A673 (cell line): ENCODE measurements at places on chromosomes 5 and 9. TPM values are rescaled to one million over a fixed set of nuclear protein-coding genes. Genes with fewer than 3 reads are reported as not detected.
A peak's percentile ranks its signal among the peaks of the same experiment; 100 is the strongest.

DNA sequence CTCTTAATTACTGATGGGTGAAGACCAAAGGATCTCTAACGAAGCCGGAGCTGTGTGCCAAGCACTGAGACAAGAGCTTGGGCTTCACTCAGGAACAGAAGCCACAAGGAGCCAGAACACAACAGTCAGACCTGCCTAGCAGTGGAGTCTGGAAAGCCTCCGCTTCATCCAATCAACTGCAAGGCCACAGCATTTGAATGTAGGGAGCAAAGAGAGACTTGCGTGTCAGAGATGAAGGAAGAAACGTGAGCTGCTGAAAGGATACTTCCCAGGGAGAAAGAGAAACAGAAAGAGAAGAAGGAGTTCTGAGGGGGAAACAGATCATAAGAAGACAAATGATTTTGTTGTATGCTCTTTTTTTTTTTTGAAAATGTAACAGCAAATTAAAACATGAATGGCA, 43.5 kb downstream of the DDX31 start:
- DNase-seq, result no peak
- no peak overlapping the region for H3K27ac ChIP-seq
- H3K36me3 ChIP-seq, result peaks cover 31% of the 10 kb centered on the region
- no peak overlapping the region for H3K4me3 ChIP-seq
- no peaks in the 10 kb centered on the region for H3K27me3 ChIP-seq

NDST1 gene
- total RNA-seq, result 44.0 and 46.7 TPM in 2 replicates

GRCh38 chr5:158953929-158954534, 145.7 kb downstream of the EBF1 start:
- peaks cover 7% of the 10 kb centered on the region for H3K4me1 ChIP-seq
- no peak overlapping the region for H3K27ac ChIP-seq
- no peak for DNase-seq
- H3K36me3 ChIP-seq, result no peaks in the 10 kb centered on the region
- H3K27me3 ChIP-seq, result no peaks in the 10 kb centered on the region

- H3K27ac ChIP-seq, result peak overlapping the region; percentile 99
- DNase-seq, result peak; percentile 86
- H3K4me1 ChIP-seq, result peaks cover 56% of the 10 kb centered on the region
- H3K27me3 ChIP-seq, result no peaks in the 10 kb centered on the region
Measured at GRCh38 chr5:142356349-142356715, 31.5 kb upstream of the SPRY4 start.

FBXL7 gene
- total RNA-seq, result 5.9 and 6.6 TPM in 2 replicates

DNA sequence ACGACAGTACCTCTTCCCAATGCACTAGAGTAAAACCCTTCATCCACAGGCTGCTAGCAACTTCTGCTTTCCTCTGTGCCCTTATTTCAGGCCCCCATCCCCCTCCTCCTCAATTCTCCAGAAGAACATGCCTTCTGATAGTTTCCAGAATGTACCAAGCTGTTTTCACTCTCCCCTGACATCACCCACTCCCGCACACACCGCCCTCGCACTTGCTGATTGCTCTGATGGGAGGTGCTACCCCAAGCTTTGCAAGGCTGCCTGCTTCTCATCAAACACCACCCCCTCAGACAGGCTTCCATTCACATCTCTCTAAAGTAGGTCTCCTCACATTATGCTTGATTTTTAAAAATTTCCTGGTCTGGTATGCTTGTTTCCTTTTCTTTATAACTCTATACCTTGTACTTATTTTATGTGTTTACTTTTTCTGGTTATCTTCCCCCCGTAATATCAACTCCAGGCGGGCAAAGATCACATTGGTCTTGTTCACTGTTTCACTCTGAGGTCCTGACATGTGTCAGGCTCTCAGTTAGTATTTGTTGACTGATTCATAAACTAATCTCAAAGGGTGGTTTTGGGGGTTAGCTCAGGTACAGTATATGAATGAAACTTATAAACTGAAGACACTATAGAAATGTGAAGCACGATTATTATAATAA, 91.0 kb upstream of the C9orf72 start:
- no peak overlapping the region for H3K27ac ChIP-seq
- peaks cover 5% of the 10 kb centered on the region for H3K27me3 ChIP-seq
- no peak for DNase-seq
- H3K36me3 ChIP-seq, result no peaks in the 10 kb centered on the region
- no peaks in the 10 kb centered on the region for H3K4me1 ChIP-seq

DNA sequence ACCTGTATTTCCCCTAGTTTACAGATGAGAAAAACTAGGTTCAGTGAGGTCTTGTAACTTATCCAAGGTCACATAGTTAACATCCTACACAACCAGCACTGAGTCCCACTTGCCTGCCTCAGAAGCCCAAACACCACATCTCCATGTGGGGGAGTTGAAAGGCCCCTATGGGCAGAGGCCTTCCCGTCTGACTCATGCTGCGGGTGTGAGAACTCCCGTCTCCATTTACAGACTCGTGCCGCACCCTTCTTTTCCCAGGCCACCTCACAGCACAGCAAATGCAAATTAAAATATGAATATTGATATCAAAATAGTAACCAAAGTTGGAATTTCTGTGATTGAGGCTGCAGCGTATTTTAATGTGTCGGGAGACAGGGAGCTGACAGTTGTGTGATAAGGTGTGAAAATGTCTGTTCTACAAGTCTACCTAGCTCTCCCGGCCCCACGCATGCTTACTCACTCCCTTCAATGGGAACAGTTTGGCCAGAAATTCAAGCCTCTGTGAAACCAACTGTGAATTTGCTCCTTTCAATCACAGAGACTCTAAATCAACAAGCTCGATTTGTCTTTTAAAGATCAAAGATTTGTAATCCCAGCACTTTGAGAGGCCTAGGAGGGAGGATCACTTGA, 90.1 kb downstream of the CRB2 start:
- H3K27ac ChIP-seq, result no peak overlapping the region
- DNase-seq, result no peak
- no peaks in the 10 kb centered on the region for H3K36me3 ChIP-seq
- H3K27me3 ChIP-seq, result no peaks in the 10 kb centered on the region
- no peak overlapping the region for H3K4me3 ChIP-seq

GRCh38 chr9:13898957-13899356, 415.0 kb downstream of the NFIB start:
- peaks cover 20% of the 10 kb centered on the region for H3K4me1 ChIP-seq
- H3K27me3 ChIP-seq, result no peaks in the 10 kb centered on the region
- no peak overlapping the region for H3K27ac ChIP-seq
- peak; percentile 30 for DNase-seq

ANKRD18A gene
- total RNA-seq, result not detected in 2 replicates

GRCh38 chr5:41656597-41656996, 146.2 kb upstream of the PLCXD3 start:
- H3K27ac ChIP-seq, result no peak overlapping the region
- no peaks in the 10 kb centered on the region for H3K4me1 ChIP-seq
- no peak for DNase-seq

ROR2 gene
- 12.3 and 17.8 TPM in 2 replicates for total RNA-seq

DNA sequence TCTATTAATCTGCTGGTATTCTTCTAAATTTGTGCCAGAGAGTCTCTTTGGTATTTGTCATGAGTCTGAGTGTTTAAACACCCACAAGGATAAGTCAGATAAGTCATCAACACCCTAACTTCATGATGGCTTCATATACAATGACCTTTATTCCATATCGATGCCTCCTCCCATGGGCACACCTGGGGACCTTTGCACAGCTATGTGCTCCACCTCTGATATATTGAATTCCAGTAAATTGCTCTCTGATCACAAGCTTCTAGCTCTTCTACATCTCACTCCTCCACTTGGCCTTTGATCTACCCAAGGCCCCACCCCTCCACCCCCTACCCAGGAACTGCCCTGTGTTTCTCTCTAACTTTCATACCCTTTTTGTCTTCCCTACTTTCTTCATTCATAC, 102.7 kb upstream of the MIER3 start:
- no peak overlapping the region for H3K27ac ChIP-seq
- H3K4me1 ChIP-seq, result no peaks in the 10 kb centered on the region
- DNase-seq, result no peak

GRCh38 chr9:87333802-87334201, 163.9 kb upstream of the DAPK1 start:
- no peak overlapping the region for H3K4me3 ChIP-seq
- H3K27me3 ChIP-seq, result no peaks in the 10 kb centered on the region
- H3K36me3 ChIP-seq, result no peaks in the 10 kb centered on the region
- no peak for DNase-seq
- H3K4me1 ChIP-seq, result peaks cover 31% of the 10 kb centered on the region

TOR1A gene
- 42.8 and 46.3 TPM in 2 replicates for total RNA-seq

GOLPH3 gene
- total RNA-seq, result 64.6 and 65.0 TPM in 2 replicates

TMEM232 gene
- total RNA-seq, result 0.82 and 1.6 TPM in 2 replicates

- H3K27me3 ChIP-seq, result no peaks in the 10 kb centered on the region
- no peak for DNase-seq
- no peak overlapping the region for H3K4me3 ChIP-seq
- peaks cover 6% of the 10 kb centered on the region for H3K4me1 ChIP-seq
- H3K27ac ChIP-seq, result no peak overlapping the region
- H3K36me3 ChIP-seq, result no peaks in the 10 kb centered on the region
Measured at GRCh38 chr5:176742246-176743105, 67.9 kb upstream of the UNC5A start.

- no peaks in the 10 kb centered on the region for H3K4me1 ChIP-seq
- no peak for DNase-seq
- no peak overlapping the region for H3K4me3 ChIP-seq
- H3K36me3 ChIP-seq, result no peaks in the 10 kb centered on the region
- H3K27ac ChIP-seq, result no peak overlapping the region
- H3K27me3 ChIP-seq, result no peaks in the 10 kb centered on the region
Measured at GRCh38 chr5:106314221-106314824, 1356.4 kb downstream of the EFNA5 start.

DNA sequence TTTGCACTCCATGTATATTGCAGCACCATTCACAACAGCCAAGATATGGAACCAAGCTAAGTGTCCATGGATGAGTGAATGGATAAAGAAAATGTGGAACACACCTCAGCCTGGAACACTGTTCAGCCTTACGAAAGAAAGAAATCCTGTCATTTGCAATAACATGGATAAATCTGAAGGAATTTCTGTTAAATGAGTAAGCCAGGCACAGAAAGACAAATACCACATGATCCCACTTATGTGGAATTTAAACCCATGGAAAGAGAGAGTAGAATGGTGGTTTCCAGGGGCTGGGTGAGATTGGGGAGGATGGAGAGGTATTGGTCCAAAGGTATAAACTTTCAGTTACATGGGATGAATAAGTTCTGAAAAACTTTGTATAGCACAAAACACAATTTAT, 228.9 kb upstream of the CD180 start:
- H3K4me3 ChIP-seq, result no peak overlapping the region
- no peaks in the 10 kb centered on the region for H3K27me3 ChIP-seq
- H3K27ac ChIP-seq, result no peak overlapping the region
- H3K36me3 ChIP-seq, result no peaks in the 10 kb centered on the region
- no peak for DNase-seq

- no peak overlapping the region for H3K4me3 ChIP-seq
- peaks cover 5% of the 10 kb centered on the region for H3K36me3 ChIP-seq
- H3K27me3 ChIP-seq, result no peaks in the 10 kb centered on the region
- no peaks in the 10 kb centered on the region for H3K4me1 ChIP-seq
Measured at GRCh38 chr5:40735609-40736008, 20.2 kb downstream of the TTC33 start.

DNA sequence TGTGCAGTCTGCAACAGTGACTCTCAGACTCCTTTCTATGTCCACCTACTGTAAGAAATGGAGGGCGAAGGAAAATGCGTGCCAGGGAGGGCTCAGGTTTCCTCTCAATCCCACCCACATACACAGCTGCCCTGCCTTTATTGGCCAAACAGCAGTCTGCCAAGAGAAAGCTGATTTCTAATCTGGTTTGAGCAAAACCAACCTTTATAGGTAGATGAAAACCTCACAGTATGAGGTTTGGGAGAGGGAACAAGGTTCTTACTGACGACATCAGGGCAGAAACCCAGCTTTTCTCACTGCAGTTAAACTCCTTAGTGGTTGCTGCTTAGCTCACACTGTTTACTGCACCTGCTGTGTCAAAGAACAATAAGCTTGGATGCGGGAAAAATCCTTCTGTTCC, 152.3 kb upstream of the KLF9 start:
- H3K27ac ChIP-seq, result no peak overlapping the region
- H3K27me3 ChIP-seq, result peaks cover 5% of the 10 kb centered on the region
- no peaks in the 10 kb centered on the region for H3K36me3 ChIP-seq
- no peaks in the 10 kb centered on the region for H3K4me1 ChIP-seq

DNA sequence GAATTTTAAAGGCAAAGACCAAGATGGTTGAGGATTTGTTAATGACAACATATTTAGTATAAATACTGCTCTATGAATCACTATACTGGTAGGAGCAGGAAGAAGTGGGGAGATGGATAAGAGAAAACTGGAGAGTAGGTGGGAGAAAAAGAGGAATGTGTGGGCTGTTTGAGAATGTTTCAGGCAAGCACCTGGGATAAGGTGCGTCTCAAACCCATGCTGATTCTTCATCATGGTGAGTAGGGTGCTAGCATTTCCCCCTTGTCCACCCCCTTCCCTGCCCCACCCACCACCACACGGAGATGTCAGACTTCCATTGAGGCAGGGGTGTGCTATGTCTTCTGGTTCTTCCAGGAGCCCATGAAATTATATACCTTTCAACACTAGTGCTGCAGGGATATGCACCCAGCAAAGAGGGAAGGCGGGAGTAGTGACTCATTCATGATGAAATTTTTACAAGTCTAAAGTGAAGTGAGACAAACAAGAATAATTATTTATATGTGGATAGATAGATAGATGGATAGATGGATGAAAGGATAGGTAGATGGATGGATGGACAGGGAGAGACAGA, 54.3 kb downstream of the MTX3 start:
- no peak overlapping the region for H3K4me3 ChIP-seq
- DNase-seq, result no peak
- no peak overlapping the region for H3K27ac ChIP-seq
- H3K27me3 ChIP-seq, result peaks cover 5% of the 10 kb centered on the region
- H3K4me1 ChIP-seq, result no peaks in the 10 kb centered on the region
- H3K36me3 ChIP-seq, result no peaks in the 10 kb centered on the region

GRCh38 chr5:40904205-40904993, 4.9 kb upstream of the C7 start:
- H3K27me3 ChIP-seq, result no peaks in the 10 kb centered on the region
- H3K4me1 ChIP-seq, result peaks cover 12% of the 10 kb centered on the region
- peak; percentile 90 for DNase-seq
- H3K27ac ChIP-seq, result no peak overlapping the region
- no peak overlapping the region for H3K4me3 ChIP-seq

GRCh38 chr9:94936419-94936818, 209.9 kb downstream of the AOPEP start:
- H3K36me3 ChIP-seq, result no peaks in the 10 kb centered on the region
- H3K27me3 ChIP-seq, result no peaks in the 10 kb centered on the region
- no peak overlapping the region for H3K27ac ChIP-seq
- H3K4me3 ChIP-seq, result no peak overlapping the region

DNA sequence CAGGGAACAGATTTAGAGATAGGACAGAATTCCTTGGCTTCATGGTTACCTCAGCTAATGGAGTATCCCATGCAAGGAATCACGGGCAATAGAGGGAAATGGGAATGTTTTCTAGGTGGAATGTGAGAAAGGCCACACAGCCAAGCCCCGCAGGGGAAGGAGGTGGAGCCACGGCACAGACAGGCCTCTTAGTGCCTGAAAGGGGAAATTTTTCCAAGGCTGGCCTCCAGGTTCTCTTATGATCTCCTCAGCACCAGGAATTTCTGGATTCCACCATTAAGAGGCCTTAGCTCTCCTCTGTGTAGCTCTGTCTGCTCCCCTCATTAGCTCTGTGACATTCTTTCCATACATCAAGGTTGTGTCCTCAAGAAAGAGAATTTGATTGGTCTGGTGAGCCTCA, 124.7 kb downstream of the GALNT10 start:
- no peak overlapping the region for H3K27ac ChIP-seq
- no peaks in the 10 kb centered on the region for H3K27me3 ChIP-seq
- no peak for DNase-seq
- no peaks in the 10 kb centered on the region for H3K4me1 ChIP-seq

WDR38 gene
- not detected in 2 replicates for total RNA-seq

- no peak overlapping the region for H3K27ac ChIP-seq
- no peaks in the 10 kb centered on the region for H3K4me1 ChIP-seq
- DNase-seq, result no peak
Measured at GRCh38 chr5:99088309-99088708, 159.5 kb upstream of the CHD1 start.
